K562 (cell line): ENCODE measurements at places on chromosomes 12 and 14.

GRCh38 chr14:74038020-74038859 lies 19.1 kb downstream of the BBOF1 start:
- peak; percentile 25 for DNase-seq

DNA sequence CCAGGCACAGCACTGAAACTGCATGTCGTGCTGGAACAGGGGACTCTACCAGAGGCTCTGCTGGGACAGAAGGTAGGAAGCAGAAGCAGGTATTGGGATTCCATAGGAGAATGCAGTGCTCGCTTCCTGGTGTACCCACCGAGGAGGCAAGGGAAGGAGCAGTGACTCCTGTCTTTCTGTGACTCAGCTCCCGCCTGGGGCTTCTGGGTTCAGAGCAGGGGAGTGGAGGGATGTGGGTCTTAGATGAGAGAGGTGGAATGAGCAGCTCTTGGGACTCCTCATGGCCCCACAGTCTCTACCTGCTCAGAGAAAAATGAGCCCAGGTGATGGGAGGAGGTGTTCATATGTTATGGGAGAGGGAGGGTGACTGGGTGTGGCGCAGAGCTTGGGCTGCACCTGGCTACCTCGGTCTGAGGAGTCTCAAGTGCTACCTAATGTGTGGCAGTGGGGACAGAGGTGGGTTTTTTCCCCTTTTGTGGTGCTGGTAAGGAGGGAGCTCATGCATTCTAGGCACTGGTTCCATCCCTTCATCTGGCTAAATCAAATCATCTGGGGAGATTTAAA lies 26.3 kb downstream of the WNT5B start:
- no peak for DNase-seq

DNA sequence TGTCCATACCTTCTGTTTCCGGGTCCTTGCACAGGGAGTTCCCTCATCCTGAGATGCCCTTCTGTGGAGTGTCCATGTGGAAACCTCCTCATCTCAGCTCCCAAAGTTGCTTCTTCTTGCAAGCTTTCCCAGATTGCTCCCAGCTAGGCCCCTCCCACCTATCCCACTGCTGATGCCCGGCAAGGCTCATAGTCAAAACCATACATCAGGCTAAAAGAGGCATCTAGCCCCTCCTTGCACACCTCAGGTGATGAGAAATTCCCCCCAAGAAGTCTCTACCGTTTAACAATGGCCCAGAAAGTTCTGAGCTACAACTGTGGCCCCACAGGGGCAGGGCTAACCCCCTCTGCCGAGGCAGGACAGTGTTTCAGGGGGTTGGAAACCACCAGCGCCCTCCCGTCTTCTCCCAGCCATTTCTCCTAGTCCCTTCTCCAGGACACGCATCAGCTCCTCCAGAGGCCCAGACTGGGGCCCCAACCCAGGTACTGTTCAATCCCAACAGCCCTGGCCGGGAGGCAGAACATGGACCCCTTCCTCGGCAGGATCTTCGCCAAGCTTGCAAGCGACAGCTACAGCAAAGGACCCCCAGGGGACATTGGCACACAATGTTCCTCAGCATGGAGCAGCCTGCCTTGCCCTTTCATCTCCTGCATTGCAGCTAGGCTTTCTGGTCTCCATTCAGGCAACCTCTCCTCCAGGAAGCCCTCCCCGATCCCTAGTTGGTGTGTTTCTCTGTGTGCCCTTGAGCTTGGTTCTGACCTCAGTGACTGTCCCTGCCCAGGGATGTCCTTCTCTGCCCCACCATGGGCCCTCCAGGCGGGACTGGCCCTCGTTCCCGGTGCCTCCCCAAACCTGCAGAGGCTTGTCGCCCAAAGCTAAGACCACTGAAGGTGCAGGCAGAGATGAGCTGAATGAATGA lies 4.5 kb upstream of the BEGAIN start:
- DNase-seq: no peak

DNA sequence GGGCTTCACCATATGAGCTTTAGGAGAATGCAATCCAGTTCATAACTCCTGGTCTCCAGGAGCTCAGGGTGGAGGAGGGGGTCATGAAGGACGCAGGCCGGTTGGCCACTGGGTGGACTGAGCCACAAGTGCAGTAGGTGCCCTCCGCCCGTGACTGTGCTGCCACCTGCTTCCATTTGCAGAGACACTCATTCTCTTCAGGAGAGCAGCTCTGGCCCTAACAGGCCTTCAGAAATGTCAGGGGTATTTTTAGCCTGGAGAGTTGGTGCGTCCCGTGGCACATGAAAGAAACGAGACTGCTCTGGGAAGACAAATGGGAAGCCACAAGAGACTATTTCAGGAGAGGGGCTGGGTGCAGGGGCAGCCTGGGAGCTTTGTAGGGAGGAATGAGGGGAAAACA lies 74.6 kb upstream of the MYL2 start:
- DNase-seq: no peak

DNA sequence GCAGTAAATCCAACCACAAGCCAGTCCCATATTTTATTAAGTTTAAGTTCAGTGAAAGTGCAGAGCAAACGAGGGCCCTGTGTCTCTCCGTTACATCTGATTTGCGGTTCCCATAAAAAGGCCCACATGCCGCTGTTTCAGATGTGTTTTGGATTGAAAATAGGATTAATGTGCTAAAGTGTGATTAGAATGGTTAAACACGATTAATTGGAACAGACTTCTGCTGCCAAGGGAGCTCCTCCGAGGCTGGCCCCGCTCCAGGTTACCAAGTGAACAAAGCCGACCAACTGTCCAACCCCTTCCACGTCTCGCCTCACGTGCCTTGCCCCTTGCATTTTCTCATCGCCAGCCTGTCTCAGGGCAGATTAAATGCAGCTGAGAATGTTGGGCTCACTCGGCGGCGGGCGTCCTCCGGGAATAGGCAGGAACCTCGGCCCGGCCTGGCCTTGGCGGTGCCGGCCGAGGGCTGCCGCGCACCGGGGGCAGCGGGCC lies 166.5 kb upstream of the GSC start:
- no peak for DNase-seq

- DNase-seq: no peak
Measured at GRCh38 chr14:72740966-72741825, 152.7 kb downstream of the DPF3 start.

GRCh38 chr14:39372656-39373055 lies 59.6 kb downstream of the FBXO33 start:
- DNase-seq: no peak

DNA sequence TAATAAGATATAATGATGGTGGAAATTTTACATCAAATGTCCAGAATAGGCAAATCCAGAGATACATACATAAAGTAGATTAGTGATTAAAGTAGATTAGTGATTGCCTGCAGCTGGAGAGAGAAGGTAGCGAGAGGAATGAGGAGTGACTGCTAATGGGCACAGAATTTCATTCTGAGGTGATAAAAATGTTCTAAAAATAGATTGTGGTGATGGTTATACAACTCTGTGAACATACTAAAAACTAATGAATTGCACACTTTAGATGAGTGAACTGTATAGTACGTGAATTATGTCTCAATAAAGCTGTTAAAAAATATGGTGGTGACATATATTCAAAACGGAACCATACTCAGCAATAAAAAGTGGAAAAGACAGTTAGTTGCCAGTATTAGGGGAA lies 41.7 kb downstream of the PPP2R5E start:
- DNase-seq: no peak

DNA sequence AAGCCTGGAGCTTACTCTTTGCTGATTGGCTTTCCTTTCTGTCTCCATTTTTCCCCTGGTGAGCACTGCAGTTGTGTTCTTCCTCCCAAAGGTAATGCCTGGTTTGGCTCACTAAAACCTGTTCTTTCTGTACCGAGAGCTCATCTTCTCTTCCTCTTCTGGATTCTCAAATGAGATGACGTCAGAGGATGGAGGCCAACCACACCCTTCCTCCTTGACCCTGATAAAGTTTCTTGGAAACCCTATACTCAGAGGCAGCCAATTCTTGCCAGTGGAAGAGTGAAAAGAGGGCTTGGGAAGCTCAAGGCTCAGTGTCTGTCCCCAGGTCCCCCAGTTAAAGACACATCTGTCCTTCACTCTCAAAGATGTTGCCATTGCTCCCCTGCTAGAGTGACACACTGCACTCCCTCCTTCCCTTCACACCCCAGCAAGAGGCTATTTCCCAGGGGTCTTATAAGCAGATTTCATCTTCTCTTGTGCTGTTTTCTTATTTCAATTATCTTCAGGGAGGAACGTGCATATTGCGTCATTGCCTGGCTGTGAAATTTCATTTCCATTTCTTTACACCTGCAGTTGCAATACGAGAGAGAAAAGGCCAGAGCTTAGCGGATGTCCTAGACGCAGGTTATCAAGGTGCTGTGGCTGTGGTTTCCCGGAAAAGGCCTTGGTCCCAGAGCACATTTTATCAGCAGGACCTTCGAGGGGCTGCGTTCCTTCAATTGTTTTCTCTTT lies 27.3 kb downstream of the NTF3 start:
- no peak for DNase-seq

DNA sequence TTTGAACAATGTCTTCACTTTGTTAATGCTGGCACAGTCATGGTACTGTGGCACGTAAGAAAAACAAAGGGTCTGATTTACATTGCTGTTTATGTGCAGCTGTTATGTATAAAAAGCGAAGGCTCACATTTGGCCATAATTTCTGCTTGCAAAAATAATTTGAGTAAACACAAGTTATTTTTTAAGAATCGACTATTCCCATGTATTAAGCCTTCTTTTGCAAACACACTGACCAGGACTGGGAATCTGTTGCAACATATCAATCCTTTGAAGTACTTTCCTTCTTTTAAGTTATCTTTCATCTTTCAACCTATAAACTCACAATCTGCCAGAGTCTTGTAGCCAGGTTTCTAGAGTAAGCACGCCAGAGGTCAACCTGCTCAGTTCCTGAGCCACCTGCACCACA lies 145.4 kb upstream of the BMP4 start:
- DNase-seq: no peak

DNA sequence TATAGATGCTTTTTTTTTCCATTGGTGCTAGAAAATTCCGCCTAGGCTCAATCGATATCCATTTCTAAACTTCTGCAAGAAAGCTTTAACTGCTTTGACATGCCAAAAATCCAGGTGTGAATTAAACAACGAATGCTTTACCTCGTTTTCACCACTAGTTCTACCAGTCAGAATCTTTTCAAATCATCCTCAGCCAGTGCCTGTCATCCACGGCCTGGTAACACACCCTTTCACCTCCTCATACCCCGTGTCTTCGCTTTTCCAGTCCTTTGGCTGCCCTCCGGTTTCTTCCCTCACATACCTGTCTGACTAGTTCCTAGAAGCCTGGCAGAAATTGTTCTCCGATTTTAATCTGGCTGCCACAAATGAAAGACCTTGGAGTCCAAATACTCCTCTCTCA lies 1.4 kb upstream of the PHC1 start:
- peak; percentile 20 for DNase-seq

- DNase-seq: no peak
Measured at GRCh38 chr14:77102154-77102553, 4.1 kb downstream of the CIPC start.

GRCh38 chr12:112346194-112346593 lies 36.0 kb downstream of the HECTD4 start:
- DNase-seq: no peak

- DNase-seq: no peak
Measured at GRCh38 chr12:60421741-60422140, 825.9 kb downstream of the SLC16A7 start.

GRCh38 chr12:80268924-80269749 lies 169.8 kb downstream of the OTOGL start:
- DNase-seq: no peak

- no peak for DNase-seq
Measured at GRCh38 chr12:119594772-119595445, 1.3 kb downstream of the TMEM233 start.

DNA sequence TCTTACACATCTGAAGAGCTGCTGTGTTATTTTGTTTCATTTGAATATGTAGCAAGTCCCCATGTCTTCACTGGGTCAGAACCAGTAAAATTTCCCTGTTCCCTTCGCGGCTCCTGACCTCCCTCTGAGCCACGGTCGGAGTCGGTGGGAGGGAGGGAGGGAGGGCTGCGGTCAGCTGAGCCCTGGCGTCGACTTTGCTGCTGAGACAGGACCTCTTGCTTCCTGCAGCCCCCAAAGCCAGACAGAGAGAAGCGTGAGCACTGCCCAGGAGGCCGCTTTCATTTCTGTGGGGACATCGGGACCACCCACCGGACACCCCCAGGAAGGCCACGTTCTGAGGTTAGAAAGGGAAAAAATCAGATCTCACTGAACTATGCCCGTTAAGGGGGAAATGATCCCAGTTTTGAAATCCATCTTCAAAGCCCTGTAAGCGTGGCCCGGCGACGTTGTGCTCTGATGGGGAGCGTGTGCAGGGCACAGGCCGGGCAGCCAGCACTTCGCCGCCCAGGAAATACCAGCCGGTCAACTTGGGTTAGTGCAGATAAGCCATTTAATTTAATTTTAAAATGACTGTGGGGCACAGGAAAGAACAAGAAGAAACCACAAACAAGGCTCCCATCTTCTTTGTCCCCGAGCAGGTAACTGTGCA lies 42.1 kb downstream of the NOC4L start:
- DNase-seq: no peak

DNA sequence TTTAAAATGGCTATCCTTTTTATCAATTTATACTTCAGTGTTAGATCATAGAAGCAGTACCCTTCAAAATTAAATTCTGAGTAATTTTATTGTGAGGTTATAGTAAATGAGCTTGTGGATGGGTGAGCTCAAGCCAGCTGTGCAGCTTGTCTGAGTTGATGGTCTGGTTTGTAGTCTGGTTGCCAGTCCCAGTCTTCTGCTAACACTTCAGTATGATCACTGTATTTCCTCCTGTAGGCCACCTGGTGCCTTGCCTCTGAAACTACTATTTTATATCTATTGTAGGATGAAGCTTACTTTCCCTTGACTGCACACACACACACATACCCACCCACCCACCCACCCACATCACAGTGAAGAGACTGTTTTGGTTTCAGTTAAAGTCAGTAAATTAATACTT lies 496.4 kb downstream of the PCNX1 start:
- DNase-seq: peak; percentile 19

DNA sequence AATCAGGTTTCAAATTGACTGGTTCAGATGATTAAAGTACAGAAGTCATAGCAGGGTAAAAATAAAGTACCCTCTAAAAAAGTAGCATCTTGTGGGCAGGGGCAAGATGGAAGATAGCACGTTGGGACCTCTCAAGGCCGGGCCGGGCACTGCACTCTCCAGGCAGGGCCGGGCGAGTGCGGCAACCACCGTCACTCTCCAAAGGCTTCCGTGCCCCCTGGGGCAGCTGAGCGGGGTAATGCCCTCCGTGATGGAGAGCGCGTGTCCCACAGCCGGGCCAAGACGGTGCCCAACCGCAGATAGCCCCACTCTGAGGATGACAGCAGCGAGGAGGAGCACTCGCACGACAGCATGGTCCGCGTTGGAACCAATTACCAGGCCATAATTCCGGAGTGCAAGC lies 8.6 kb upstream of the PLXNC1 start:
- DNase-seq: no peak

- no peak for DNase-seq
Measured at GRCh38 chr14:60188115-60188514, 22.9 kb upstream of the DHRS7 start.

DNA sequence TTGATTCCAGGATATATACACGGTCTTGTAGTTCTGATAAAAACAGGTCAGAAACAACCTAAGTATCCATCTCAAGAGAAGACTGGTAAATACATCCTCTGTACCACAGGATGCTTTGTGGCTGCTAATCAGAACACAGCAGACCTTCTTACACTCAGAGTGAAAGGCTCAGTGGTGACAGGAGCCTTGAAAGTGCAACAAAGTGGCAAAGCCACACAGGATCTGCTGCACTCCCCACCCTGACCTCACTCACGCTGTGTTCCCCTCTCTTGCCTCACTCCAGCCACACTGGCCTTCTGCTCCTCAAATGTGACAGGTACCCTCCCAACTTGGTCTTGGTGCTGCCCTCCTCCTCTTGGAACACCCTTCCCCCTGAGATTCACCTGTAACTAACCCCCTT lies 98.1 kb upstream of the GRIP1 start:
- no peak for DNase-seq

GRCh38 chr12:23587833-23588559 lies 361.5 kb downstream of the SOX5 start:
- no peak for DNase-seq
